ENCODE measurements at places on chromosomes 7 and 10.

GRCh38 chr7:931871-932650 lies 22.4 kb downstream of the ADAP1 start:
- DNase-seq, result no peak

DNA sequence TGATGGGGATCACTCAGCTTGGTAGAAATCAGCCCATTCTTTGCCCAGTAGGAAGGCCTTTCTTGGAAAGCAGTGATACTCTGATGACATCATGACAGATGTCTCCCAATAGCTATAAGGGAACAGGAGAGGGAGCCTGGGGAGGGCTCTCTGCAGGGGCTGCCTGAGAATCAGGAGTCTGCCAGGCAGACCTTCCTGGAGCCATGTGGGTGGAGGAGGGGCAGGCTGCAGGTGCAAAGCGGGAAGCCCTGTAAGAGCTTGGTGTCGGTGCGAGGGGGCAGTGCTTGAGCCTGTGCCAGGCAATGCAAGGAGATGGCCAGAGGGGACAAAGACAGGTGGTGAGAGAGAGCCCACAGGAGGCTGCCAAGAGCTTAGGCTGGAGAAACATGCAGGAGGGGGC lies 5.0 kb upstream of the TNS3 start:
- DNase-seq, result no peak

DNA sequence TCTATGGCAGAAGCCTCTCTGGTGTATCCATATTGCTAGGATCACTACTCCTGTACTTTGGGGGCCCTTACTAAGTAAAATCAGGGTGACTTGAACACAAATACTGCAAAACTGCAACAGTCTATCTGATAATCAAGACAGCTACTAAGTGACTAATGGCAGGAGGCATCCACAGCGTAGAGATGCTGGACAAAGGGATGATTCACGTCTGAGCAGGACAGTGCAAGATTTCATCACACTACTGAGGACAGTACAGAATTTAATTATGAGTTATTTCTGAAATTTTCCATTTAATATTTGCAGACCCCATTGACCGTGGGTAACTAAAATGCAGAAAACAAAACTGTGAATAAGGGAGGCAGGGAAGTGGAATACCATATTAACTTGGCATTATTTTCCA lies 10.4 kb downstream of the CUL2 start:
- no peak for DNase-seq

- DNase-seq, result no peak
These were observed 61.6 kb downstream of the SLC29A4 start for GRCh38 chr7:5344342-5344741.

GRCh38 chr7:14233868-14234369 lies 244.5 kb upstream of the ETV1 start:
- no peak for DNase-seq

DNA sequence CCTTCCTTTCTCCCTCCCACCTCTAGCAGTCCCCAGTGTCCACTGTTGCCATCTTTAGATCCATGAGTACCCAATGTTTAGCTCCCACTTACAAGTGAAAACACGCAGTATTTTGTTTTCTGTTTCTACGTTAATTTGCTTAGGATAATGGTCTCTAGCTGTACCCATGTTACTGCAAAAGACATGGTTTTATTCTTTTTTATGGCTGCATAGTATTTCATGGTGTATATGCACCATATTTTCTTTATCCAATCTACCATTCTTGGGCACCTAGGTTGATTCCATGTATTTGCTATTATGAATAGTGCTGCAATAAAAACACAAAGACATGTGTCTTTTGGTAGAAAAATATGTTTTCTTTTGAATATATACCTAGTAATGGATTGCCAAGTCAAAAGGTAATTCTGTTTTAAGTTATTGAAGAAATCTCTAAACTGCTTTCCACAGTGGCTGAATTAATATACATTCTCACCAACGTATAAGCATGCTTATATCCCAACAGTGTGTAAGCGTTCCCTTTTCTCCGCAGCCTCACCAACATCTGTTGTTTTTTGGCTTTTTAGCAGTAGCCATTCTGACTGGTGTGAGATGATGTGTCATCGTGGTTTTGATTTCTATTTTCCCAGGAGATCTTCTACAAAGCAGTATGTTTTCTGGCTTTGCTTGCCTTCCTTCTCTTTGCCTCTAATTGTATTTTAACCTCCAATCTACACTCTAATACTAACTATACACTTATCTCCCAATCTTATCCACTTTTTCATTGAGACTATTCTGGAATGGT lies 179.5 kb upstream of the PHF14 start:
- no peak for DNase-seq

DNA sequence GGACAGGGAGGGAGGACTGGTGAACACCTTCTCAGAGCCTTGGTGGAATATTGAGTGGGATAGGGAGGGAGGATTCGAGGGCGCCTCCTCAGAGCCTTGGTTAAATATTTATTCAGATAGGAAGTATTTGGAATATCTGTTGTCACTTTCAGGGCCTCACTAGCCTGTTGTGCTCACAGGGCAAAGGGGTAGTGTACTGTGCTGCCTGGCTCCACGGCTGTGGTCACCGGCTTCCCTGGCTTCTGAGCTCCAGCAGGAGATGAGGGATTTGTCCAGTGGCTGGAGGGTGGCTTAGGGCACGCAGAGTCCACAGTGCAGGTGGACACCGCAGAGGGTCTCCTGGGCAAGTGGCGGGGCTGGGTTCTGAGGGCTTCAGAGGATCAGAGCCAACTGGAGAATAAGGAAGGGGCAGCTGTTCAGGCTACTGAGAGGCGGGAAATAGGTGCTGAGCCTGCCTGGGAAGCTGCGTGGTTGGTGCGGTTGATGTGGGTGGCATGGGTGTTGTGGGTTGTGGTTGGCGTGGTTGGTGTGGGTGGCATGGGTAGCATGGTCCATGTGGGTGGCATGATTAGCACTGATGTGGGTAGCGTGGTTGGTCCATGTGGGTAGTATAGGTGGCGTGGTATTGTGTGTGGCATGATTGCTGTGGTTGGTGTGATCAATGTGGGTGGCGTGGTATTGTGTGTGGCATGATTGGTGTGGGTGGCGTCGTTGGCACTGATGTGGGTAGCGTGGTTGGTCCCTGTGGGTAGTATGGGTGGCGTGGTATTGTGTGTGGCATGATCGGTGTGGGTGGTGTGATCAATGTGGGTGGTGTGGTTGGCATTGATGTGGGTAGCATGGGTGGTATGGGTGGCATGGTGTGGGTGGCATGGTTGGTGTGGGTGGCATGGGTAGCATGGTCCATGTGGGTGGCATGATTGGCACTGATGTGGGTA lies 16.7 kb downstream of the INPP5A start:
- no peak for DNase-seq

DNA sequence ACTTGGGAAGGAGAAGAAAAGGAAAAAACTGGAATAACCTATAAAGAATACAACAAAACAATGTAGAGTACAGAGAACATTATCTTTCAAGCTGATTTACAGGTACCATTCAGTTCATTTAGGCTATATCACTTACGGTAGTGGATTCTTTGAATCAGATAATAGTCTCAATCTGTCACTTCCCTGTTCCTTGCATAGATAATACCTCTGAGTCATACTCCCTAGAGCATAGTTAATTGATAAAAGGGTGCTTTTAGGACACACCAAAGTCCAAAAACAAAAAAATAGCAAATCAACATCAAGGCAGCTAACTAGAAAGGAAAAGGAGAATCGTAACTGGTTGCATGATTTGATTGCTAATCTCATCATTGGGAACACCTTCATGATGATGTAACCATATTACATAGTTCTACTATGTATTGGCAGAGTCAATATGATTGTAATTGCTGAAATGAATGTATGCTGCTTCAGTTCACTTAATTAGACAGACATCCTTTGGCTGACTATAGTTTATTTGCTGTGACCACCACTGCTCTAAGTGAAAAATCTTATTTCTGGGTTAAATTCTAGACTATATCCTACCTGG lies 844.4 kb downstream of the GATA3 start:
- DNase-seq, result no peak

GRCh38 chr10:116925056-116925455 lies 75.8 kb downstream of the ENO4 start:
- no peak for DNase-seq

- no peak for DNase-seq
These were observed 22.6 kb upstream of the CNPY1 start for GRCh38 chr7:155568842-155569494.

DNA sequence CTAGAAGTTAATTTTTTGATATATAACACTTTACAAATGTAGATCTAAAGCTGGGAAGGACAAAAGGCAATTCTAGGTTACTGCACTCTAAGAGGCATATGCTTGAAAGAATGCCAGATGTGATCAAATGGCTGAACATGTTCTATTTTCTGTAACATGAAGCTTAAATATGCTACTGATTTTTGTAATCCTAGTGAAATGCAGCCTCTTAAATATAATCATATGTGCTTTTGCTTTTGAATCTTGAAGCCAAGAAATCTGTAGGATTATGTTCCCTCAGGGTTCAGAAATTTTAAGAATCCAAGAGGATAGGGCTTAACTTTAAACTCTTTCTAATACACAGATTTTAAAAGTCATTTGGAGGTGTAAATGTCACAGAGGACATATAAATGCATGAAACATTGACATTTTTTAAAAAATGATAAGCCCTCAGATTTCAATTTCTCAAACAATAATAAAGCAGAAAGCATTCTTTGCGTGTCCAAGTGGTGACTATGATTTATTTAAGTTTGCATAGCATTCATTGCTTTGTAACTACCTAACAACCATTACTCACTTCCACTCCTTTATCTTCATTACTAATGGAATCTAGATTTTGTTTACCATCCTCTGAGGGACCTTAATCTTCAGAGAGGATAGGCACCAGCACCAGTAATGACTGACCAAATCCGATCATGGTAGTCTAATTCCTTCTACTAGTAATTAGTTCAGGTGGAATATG lies 170.4 kb downstream of the MAGI2 start:
- DNase-seq, result no peak

Data from activated naive CD8-positive, alpha-beta T cell treated with anti-CD3 and anti-CD28 coated beads, Interleukin-2, amount 50 U/mL, for 16 hours (primary cell).